Progenitor cell of endocrine pancreas (in vitro differentiated cells): ENCODE measurements at places on chromosomes 12 and 14. TPM values are rescaled to one million over a fixed set of nuclear protein-coding genes. Genes with fewer than 3 reads are reported as not detected.

Gene ANKS1B
- total RNA-seq: 10.1 and 14.0 TPM in 2 replicates

Gene SSTR1
- 4.0 and 4.4 TPM in 2 replicates for total RNA-seq

GRCh38 chr14:100532154-100532861 is 54.9 kb downstream of the BEGAIN start:
- DNase-seq: no peak
- peaks cover 3% of the 10 kb centered on the region for H3K4me1 ChIP-seq
- no peak overlapping the region for H3K4me3 ChIP-seq
- H3K27ac ChIP-seq: no peak overlapping the region

Gene CIROP
- total RNA-seq: not detected in 2 replicates

Gene NRIP2
- not detected in 2 replicates for total RNA-seq

DNA sequence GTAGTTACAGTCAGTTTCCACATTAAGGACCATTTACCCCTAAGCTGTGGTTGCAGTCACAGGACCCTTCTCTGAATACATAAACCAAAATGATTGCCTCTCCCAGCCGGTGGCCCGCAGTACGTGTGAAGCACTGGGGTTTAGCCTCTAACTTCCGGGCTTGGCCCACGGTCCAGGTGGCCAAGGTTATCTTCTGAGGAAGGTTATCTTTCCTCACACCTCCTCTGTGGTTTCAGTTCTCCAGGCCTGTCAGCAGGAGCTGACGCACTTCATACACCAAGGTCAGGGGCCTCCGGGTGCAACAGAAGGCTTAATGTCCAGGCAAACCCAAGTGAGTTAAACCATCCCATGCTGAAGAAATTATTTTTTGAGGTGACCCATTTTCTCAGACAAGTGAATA is 291.0 kb upstream of the FKBP4 start:
- no peak for DNase-seq
- peaks cover 8% of the 10 kb centered on the region for H3K4me1 ChIP-seq
- no peak overlapping the region for H3K27ac ChIP-seq
- no peak overlapping the region for H3K4me3 ChIP-seq
- peaks cover 60% of the 10 kb centered on the region for H3K27me3 ChIP-seq
- H3K36me3 ChIP-seq: no peaks in the 10 kb centered on the region

- peaks cover 11% of the 10 kb centered on the region for H3K36me3 ChIP-seq
- peak; percentile 19 for DNase-seq
- H3K27me3 ChIP-seq: no peaks in the 10 kb centered on the region
- H3K27ac ChIP-seq: peak overlapping the region; percentile 94
- H3K4me1 ChIP-seq: peaks cover 11% of the 10 kb centered on the region
These were observed 618 bp upstream of the PGAM5 start for GRCh38 chr12:132710043-132710404.

- no peak overlapping the region for H3K4me3 ChIP-seq
- DNase-seq: no peak
- no peaks in the 10 kb centered on the region for H3K36me3 ChIP-seq
- H3K27ac ChIP-seq: no peak overlapping the region
- peaks cover 31% of the 10 kb centered on the region for H3K4me1 ChIP-seq
These were observed 3.5 kb downstream of the KRT7 start for GRCh38 chr12:52236386-52237050.

DNA sequence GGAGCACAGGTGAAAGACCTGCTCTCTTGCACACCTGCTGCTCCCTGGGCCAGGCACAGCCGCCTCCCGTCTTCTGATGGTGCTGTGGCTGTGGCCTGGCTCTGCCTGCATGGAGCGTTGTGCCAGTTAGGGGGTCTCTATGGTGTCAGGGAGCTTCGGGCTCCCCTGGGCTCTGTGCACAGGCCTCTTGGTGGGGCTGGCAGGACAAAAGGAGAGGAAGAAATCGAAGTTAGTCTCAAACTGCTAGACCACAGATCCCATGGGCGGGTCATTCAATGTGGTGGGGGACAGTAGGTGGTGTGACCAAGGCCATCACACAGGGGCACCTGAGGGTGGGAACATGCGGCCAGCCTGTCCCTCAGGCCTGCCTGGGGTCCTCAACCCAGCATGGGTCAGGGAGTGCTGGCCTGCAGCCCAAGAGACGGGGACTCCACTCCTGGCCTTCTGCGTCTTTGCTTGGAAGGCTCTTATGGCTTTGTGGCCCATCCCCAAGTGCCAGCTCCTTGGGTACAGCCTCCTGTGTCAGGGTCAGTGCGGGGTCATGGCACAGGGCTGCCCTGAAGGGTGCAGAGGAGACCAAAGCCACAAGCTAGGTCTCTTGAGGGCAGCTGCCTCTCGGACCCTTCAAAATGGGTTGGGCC is 84.1 kb downstream of the KIF26A start:
- no peaks in the 10 kb centered on the region for H3K36me3 ChIP-seq
- H3K4me1 ChIP-seq: peaks cover 24% of the 10 kb centered on the region
- H3K27ac ChIP-seq: peak overlapping the region; percentile 71
- no peak overlapping the region for H3K4me3 ChIP-seq
